CD8-positive, alpha-beta memory T cell (primary cell): ENCODE measurements at places on chromosomes 5 and 9. TPM values are rescaled to one million over a fixed set of nuclear protein-coding genes. Genes with fewer than 3 reads are reported as not detected.
A peak's percentile ranks its signal among the peaks of the same experiment; 100 is the strongest.

Gene ARHGEF37
- total RNA-seq = 0.53 TPM

DNA sequence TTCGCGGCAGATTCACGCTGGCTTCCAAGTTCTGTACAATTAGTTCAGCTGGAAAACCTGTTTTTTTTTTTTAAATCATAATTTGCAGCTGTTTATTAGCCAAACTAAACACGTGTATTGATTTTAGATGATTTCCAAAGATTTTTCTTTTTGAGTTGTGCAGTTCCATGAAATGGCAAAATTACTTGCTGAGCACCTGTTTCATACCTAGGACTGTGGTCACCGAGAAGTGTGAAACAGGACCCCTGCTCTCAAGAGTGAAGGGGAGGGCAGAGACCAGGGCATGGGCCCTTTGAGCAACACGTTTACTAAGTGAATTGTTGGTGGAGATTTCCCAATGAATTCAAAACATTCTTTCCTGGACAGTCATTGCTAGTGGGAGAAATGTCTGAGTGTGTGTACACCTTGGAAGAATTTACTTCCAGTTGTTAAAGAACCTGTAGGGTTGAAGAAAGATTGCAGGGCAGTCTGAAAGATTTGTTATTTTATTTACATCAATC is 688 bp downstream of the SNX24 start:
- peaks cover 14% of the 10 kb centered on the region for H3K4me1 ChIP-seq
- peak overlapping the region; percentile 34 for H3K27ac ChIP-seq
- H3K36me3 ChIP-seq = no peaks in the 10 kb centered on the region
- H3K27me3 ChIP-seq = no peaks in the 10 kb centered on the region

Gene PLPPR1
- total RNA-seq = not detected

DNA sequence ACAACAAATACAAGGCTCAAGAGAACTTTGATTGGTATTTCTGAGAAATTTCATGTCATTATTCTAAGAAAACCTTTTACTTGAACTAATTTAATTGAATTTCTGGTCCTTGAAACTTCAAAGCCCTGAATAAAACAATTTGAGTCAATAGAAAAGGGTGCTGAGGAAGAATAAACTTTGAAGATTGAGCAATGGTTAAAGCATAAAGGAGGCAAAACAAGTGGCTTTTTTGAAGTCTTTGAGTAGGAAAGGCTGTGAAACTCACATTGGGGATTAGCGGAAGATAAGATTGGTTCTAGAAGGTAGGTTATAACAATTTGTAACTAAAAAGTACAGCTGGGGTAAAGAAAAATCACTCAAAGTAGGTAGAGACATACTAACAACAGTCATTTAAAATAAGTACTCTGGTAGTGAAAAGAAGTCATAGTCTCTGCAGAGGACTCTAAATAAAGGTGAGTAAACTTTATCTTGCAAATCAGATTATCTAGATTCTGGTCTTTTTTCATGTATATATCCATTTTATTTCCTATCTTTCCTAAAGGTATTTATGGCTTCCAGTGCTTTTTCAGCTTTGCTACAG is 6.4 kb upstream of the PLPP1 start:
- H3K27me3 ChIP-seq = no peaks in the 10 kb centered on the region
- H3K4me3 ChIP-seq = no peak overlapping the region
- H3K27ac ChIP-seq = no peak overlapping the region
- no peaks in the 10 kb centered on the region for H3K36me3 ChIP-seq
- H3K4me1 ChIP-seq = peaks cover 33% of the 10 kb centered on the region
- DNase-seq = peak; percentile 17

Gene MYOZ3
- not detected for total RNA-seq

DNA sequence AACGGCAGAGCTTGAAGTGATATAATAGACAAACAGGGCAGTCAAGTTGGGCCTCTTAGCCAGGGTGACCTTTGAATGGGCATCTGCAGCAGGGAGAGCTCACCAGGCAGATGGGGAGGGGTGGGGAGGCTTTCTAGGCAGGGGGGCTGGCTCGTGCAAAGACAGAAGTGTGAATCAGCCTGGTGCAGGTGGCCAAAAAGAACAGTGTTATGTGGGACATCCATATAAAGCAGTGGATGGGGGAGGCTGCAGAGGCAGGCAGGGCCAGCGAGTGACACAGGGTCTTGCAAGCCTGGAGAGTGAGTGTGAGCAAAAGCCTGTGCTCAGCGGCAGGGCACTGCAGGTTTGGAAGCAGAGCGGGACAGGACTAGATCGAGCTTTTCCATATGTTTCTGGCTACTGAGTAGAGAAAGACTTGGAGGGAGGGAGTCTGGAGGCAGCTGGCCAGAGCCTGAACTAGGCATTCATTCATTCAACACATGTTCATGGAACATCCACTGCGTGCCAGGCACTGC is 14.2 kb upstream of the TTLL11 start:
- H3K4me1 ChIP-seq = no peaks in the 10 kb centered on the region
- H3K27ac ChIP-seq = no peak overlapping the region
- no peak overlapping the region for H3K4me3 ChIP-seq
- no peaks in the 10 kb centered on the region for H3K36me3 ChIP-seq
- DNase-seq = no peak

- no peak overlapping the region for H3K27ac ChIP-seq
- H3K36me3 ChIP-seq = no peaks in the 10 kb centered on the region
- no peaks in the 10 kb centered on the region for H3K27me3 ChIP-seq
- H3K4me3 ChIP-seq = no peak overlapping the region
Observed at GRCh38 chr9:106172265-106172664, 477.9 kb downstream of the TMEM38B start.

- no peak overlapping the region for H3K27ac ChIP-seq
- no peaks in the 10 kb centered on the region for H3K27me3 ChIP-seq
- no peaks in the 10 kb centered on the region for H3K36me3 ChIP-seq
- H3K4me1 ChIP-seq = no peaks in the 10 kb centered on the region
- DNase-seq = no peak
Observed at GRCh38 chr5:160699301-160699700, 152.7 kb downstream of the ATP10B start.

DNA sequence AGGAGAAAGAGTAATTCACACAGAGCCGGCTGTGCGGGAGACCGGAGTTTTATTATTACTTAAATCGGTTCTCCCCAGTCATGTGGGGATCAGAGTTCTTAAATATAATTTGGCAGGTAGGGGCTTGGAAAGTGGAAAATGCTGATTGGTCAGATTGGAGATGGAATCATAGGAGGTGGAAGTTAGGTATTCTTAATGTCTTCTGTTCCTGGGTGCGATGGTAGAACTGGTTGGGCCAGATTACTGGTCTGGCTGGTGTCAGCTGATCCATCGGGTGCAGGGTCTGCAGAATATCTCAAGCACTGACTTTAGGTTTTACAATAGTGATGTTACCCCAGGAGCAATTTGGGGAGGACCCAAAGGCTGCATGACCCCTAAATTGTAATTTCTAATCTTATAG is 4.6 kb upstream of the CERCAM start:
- peaks cover 7% of the 10 kb centered on the region for H3K27me3 ChIP-seq
- no peak for DNase-seq
- H3K27ac ChIP-seq = no peak overlapping the region
- H3K4me1 ChIP-seq = peaks cover 13% of the 10 kb centered on the region

GRCh38 chr5:54492178-54492577 is 25.4 kb upstream of the SNX18 start:
- no peak for DNase-seq
- no peaks in the 10 kb centered on the region for H3K36me3 ChIP-seq
- no peak overlapping the region for H3K27ac ChIP-seq
- H3K4me3 ChIP-seq = no peak overlapping the region
- no peaks in the 10 kb centered on the region for H3K27me3 ChIP-seq

DNA sequence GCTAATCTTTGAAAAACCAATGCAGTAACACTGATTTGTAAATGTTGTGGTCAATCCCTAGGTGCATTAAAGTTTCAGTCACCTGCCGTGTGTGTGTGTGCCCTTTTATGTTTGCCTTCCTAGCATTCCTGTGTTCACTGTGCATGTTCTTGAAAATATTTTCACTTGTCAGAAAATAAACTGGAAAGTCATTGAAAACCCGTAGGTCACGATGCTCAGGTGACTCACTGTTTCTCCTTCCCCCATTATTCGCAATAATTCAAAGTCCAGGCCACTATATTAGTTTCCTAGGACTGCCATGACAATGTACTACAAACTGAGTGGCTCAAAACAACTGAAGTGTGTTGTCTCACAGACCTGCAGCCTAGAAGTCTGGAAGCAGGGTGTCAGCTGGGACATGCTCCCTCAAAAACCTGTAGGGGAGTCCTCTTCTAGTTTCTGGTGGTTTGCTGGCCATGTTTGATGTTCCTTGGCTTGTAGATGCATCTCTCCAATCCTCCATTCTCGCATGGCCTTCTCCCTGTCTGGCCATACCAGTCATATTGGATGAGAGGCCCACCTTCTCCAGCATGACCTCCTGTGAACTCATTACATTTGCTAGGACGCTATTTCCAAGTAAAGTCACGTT is 29.3 kb downstream of the MARVELD2 start:
- H3K27ac ChIP-seq = no peak overlapping the region
- H3K4me3 ChIP-seq = no peak overlapping the region
- no peaks in the 10 kb centered on the region for H3K36me3 ChIP-seq
- no peaks in the 10 kb centered on the region for H3K4me1 ChIP-seq
- no peak for DNase-seq

DNA sequence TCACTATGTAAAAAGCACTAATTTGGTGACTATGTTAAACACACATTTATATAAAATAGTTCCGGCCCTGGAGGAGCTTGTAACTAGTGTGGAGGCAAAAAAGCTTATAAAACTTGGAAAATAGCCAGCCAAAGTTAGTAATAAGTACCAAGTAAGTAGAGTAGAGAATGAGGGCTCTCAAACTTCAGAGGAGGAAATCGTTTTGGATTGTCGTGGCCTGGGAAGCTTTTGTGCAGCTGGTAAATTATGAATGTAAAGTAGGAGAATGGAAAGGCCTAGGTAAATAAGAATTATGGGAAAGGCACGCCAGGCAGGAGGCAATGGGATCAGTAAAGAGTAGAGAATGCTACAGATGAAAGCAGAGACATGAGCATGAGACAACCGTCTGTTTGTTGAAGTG is 832.7 kb upstream of the ZNF608 start:
- H3K27ac ChIP-seq = no peak overlapping the region
- no peak overlapping the region for H3K4me3 ChIP-seq
- no peaks in the 10 kb centered on the region for H3K4me1 ChIP-seq
- DNase-seq = no peak
- H3K36me3 ChIP-seq = no peaks in the 10 kb centered on the region

- no peak overlapping the region for H3K4me3 ChIP-seq
- no peaks in the 10 kb centered on the region for H3K4me1 ChIP-seq
- DNase-seq = no peak
- no peak overlapping the region for H3K27ac ChIP-seq
- no peaks in the 10 kb centered on the region for H3K36me3 ChIP-seq
Observed at GRCh38 chr9:109619310-109619709, 121.2 kb upstream of the PTPN3 start.

Gene SPATA31A3
- total RNA-seq = not detected

Gene AGXT2
- not detected for total RNA-seq

Gene LCN9
- total RNA-seq = not detected

GRCh38 chr9:70043689-70044489 is at the start of gene MAMDC2:
Gene MAMDC2, plus strand, starts transcription at chr9:70043848. Its CDS starts 350 bp downstream, at chr9:70044198.
- no peak for DNase-seq
- no peak within 1 kb of the TSS for H3K27ac ChIP-seq
- H3K36me3 ChIP-seq = no peaks in the 10 kb centered on the region
- no peaks in the 10 kb centered on the region for H3K27me3 ChIP-seq
- no peak within 1 kb of the TSS for H3K4me3 ChIP-seq

DNA sequence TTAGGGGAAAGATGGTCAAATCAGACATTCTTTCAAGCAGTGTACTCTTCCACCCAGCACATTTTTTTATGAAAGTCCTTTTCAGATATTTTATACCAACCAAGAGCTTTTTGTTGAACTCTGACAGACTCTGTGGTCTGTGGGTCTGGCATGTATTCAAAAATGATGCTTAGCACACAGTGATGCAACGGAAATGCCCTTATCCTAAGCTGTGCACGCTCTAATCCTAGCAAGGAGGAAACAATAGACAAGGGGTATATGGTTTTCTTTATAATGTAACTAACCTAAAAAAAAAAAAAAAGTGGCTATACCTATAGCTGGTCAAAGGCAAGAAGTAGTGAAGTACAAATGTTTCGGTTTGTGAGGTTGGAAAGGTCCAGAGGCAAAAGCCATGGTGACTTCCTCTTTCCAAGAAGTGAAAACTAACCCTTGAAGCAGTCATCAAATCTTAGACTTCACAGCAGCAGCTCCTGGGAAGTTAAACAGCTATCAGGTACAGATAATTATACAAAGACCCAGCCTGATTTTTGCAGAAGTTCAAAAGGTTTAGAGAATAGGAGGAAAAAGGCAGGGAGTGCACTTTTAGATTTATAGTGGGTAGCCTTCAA is 82.5 kb downstream of the SEMA6A start:
- H3K4me1 ChIP-seq = no peaks in the 10 kb centered on the region
- H3K27ac ChIP-seq = no peak overlapping the region
- no peaks in the 10 kb centered on the region for H3K27me3 ChIP-seq
- no peak for DNase-seq
- H3K36me3 ChIP-seq = no peaks in the 10 kb centered on the region
- no peak overlapping the region for H3K4me3 ChIP-seq
